ENCODE measurements at places on chromosomes 6 and 20.

- DNase-seq: peak; percentile 54
Measured at GRCh38 chr20:47727170-47727880, 58.0 kb downstream of the SULF2 start.

DNA sequence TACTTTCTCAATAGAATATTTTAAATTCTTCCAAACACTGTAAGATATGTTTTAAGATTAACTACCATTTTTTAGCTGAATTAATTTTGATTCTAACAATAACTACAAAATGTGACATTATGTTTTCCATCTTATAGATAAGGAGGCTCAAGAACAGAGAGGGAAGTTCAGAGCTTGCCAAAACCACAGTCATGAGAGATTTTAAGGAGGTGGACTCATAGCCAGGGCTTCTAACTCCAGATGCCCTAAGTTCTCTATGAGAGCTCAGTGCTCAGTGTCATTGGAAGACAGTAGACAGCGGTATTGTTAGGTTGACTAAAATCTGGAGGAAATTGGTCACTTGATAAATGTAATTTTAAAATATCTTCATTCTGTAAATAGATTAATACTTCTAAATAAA lies 144.2 kb downstream of the PACRG start:
- no peak for DNase-seq

GRCh38 chr6:4775494-4776130 lies 592 bp upstream of the CDYL start:
- DNase-seq: peak; percentile 31

DNA sequence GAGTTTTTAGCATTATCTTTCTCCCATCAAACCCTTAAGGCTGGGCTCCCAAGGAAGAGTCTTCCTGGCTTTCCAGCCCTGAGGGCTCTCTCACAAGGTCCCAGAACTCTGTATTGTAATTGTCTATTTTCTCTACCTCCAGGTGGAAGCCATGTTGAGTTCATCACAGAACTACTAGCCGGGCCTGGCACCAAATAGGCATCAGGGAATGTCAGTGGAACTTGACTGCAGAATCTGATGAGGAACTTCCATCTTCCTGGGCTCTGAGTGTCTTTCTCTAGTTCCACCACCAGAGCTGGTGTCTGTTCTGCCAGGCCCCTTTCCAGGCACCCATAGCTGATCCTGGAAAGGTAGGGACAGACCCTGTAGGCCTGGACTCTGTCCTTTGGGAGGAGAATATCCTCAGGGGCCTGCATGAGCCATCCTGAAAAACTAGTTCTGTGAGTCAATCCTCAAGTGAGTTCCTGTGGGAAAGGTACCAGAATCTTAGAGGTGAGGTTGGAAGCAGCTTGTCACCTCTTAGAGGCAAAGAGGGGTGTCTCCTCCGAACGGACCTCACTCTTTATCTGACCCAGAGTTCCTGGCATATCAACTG lies 11.1 kb upstream of the TOP1 start:
- no peak for DNase-seq

DNA sequence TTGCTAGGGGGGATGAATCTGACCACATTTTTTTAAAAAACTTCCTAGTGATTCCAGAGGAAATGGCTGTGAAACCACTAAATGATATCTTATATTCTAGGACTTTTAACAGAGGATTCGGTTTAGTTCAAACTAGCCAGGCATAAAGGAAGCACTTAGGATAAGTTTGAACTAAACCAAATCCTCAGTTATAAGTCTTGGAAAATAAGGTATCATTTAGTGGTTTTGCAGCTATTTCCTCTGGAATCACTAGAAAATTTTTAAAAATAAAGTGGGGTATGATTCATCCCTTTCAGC lies 327.9 kb upstream of the QKI start:
- DNase-seq: no peak

- no peak for DNase-seq
Measured at GRCh38 chr6:44594481-44594880, 207.0 kb downstream of the CDC5L start.
